ENCODE measurements at places on chromosomes 7 and 10.

DNA sequence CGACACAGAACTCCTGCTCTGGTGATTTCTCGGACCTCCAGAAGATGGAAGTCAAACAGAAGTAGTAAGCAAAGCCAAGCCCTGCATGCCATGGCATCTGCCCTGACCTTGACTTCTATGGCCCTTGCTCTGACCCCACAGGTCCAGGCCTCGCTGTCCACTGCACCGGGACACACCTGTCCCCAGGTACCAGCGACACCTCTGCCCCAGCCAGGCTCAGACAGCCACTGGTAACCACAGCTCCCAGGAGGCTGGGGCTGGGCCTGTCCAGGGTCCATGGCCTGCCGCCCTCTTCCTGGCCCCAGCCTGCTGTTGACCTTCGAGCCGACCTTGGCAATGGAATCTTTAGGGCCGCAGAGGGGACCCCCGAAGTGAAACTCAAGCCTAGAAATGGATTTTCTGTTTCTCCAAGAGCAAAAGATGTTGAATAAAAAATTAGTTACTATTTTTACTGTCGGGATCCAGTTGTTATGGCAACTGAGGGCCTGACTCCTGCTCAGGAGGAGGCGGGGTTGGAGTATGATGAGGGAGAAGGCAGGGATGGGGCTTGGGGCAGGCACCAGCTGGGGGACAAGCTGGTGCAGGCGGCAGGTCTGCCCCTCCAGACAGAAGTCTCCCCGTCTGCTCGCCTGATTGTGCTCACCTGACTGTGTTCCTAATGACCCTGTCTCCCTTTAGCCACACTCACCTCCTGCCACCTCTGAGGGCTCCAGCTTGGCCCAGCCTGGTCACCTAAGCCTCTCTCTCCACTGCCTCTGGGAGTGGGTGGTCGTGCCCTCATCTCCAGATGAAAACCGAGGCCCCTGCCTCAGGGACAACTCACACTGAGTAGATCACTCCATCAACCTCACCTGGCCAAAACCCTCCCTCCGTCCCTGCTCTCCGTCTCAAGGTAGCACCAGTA lies 4.1 kb upstream of the MMD2 start:
- DNase-seq, result no peak

GRCh38 chr7:155310425-155311114 lies 12.9 kb downstream of the INSIG1 start:
- no peak for DNase-seq

GRCh38 chr7:156764016-156764669 lies 123.6 kb downstream of the RNF32 start:
- DNase-seq, result peak; percentile 36

DNA sequence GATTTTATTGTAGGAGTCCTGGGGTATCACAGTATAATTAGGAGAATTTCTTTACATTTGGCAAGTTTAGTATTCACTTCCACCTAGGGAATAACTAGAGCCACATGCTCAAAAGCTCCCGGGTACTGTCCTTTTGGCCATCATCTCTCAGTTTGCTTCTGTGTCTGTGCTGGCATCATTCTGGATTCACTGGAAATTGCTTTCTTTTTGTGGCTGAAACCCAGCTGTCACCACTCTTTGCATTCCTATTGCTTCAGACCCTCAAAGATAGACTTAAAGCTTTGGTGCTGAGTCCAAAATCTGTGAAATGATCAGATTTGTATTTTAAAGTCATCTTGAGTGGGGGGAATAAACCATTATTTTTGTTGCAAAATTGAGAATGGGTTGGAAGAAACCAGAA lies 8.9 kb downstream of the SDK1 start:
- DNase-seq, result no peak

DNA sequence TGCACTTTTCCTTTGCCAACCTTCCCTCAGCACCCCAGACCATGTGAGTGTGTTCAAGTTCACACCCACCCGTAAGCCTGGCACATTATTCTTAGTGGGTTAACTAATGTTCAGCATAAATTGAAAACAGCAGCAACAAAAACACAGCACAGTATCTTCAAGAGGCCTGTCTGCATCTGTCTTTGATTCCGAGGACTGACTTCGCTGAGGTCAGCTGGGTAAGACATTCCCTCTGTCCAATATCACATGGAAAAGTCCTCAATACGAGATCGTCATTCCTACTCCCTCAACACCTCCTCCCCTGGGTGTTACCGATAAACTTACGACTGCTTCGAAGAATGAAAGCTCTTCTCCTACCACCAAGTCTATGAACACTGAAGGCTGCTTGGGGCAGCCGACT lies 218.8 kb downstream of the SFMBT2 start:
- DNase-seq, result no peak

- no peak for DNase-seq
These were observed 420.7 kb upstream of the LRRTM3 start for GRCh38 chr10:66505003-66505657.

DNA sequence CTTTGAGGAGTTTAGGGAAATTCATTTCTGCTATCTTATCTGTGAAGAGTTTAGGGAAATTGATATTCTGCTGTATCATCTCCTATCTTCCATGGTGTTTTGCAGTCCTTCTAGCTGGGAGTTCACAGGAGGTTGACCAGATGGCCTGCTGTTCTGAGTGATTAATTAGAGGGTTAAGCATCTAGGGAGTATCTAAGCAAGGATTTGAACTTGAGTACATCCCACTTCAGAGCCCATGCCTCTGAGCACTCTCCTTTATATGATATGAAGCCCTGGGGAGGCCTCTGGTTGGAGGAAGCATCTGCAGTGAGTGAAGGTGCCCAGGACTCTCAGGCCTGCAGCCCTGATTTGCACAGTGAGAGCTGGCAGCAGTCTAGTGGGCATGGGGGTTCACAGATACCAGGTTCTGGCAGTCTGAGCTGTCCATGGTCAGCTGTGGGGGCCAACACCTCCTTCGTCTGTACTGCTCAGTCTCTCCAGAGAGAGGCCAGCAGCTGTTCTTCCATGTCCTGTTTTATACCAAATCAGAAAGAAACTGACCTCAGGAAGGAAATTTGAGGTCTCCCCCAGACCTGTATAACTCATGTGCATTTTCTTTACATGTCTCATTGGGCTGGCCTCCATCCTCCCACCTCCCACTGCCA lies 156.9 kb downstream of the PLCE1 start:
- DNase-seq, result no peak

- no peak for DNase-seq
These were observed 45.5 kb upstream of the KIAA1217 start for GRCh38 chr10:24163485-24163884.

DNA sequence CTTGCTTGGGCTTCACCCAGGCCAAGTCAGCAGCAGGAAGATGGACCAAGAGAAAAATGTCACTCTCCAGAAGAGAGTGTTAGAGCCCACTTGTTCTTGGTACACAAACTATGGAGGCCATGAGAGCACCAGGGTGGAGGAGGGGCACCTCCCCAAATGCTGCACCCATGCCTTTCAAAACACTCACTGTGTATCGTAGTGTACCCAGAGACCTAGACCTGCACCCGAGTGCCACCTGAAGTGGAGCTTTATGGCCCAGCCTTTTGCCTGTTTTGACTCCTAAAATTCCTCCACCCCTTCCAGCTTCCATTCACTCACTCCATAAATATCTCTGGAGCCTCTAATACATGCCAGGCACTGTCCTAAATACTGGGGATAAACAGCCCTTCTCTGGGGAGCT lies 5.0 kb downstream of the SFTPD start:
- no peak for DNase-seq

GRCh38 chr7:35374858-35375257 lies 121.0 kb upstream of the TBX20 start:
- DNase-seq, result no peak

GRCh38 chr7:72023926-72024325 lies 388.2 kb downstream of the CALN1 start:
- DNase-seq, result no peak

DNA sequence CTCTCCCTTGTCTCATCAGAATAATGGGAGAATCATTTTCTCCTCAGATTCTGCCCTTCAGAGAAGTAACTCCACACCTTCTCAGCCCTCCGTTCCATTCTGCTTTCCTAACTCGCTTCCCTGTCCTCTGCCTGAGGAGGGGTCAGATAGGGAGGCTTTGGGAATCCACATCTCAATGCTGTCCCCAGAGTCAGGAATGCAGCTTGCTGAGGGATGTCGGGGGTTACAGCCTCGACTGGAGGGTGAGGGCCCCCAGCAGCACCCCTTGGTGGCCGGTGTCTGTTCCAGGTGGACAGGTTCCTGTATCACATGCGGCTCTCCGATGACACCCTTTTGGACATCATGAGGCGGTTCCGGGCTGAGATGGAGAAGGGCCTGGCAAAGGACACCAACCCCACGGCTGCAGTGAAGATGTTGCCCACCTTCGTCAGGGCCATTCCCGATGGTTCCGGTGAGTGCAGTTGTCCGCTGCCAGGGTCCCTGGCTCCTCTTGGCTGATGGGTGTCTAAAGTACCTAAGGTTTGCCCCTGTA lies 6.9 kb downstream of the HKDC1 start:
- DNase-seq, result no peak

DNA sequence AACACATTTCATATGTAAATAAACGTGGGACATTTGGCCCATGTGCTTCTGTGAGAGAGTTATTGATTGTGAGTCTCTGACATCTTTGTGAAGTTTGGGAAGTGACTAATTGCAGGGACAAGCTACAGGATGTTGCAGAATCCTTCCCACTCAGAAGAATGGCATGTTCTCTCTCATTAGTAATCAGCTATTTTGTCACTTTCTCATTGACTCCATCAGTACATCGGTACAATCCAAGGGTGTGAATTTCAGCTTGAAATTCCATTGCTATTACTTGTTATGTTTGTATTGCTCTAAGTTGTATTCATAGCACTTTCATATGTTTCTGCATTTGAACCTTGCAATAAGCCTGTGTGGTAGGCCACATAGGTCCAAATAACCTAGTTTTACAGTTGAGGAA lies 100.0 kb upstream of the KCNMA1 start:
- no peak for DNase-seq

- peak; percentile 98 for DNase-seq
These were observed 135.3 kb downstream of the KIAA1217 start for GRCh38 chr10:24344279-24344678.

DNA sequence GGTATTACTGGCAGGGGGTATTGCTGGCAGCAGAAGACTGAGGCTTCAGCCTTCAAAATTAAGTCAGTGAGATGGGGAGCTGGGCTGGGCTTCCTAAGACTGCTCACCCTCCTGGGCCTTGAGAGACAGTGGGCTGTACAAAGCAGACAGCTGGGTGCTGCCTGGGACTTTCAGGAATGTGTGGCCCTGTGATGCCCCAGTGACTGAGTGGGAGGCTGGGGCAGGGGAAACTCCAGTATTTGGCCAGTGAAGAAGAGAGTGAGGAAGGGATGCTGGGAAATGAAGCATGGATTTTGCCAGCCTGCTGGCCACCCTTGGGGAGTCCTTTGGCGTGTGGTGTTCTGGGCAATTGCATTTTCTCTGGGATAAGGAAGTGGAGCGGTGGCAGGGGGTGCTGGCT lies 442 bp downstream of the ANKRD2 start:
- no peak for DNase-seq

DNA sequence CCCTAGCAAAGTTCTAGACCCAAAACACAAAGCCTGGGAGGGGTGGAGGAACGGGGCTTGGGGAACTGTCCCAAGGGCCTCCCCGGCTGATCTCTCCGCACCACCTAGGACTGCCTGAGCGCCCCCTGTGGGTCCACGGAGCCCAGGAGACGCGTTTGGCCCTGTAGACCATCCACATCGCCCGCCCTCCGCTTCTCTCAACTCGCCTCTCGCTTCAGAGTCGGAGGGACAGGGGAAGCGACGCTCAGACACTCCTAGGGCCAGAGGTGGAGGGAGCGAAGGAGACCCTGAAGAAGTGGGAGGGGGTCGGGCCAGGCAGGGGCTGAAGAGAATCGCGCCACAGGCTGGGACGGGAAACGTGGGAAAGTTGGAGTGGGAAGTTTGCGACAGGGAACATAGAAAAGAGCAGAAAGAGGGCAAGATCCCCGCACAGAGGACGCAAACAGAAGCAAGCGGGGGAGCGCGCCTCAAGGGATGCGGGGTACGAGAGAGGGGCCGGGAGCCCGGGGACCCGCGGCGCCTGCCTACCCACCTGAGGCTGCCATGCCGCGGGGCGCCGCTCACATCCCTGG lies 378 bp downstream of the PIK3AP1 start:
- DNase-seq, result no peak

- no peak for DNase-seq
These were observed 1206.2 kb downstream of the GATA3 start for GRCh38 chr10:9260690-9261089.

GRCh38 chr7:36533717-36534116 lies 144.1 kb downstream of the ANLN start:
- no peak for DNase-seq

DNA sequence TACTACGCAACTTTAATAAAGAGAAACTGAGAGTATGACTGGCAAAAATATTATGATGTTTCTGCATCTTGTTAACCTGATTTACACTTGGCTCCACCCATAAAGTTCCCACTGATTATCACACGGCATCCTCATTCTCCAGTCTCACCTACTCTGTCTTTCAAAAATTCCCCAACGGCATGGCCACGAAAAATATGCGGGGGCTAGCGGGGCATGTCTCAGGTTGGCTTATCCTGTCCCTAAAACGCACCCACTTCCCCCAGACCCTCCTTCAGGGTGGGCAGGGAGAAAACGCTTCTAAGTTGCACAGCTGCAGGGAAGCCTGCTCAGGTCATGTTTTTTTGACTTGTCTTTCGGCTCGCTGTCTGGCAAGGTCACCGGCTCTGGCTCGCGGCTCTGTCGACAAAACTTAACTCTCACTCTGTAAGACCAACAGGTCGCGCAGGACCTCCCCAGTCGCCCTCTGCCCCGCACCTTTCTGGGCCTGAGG lies 3.8 kb downstream of the CDK6 start:
- DNase-seq, result no peak

GRCh38 chr10:101172741-101173140 lies 41.6 kb downstream of the TLX1 start:
- DNase-seq, result no peak

DNA sequence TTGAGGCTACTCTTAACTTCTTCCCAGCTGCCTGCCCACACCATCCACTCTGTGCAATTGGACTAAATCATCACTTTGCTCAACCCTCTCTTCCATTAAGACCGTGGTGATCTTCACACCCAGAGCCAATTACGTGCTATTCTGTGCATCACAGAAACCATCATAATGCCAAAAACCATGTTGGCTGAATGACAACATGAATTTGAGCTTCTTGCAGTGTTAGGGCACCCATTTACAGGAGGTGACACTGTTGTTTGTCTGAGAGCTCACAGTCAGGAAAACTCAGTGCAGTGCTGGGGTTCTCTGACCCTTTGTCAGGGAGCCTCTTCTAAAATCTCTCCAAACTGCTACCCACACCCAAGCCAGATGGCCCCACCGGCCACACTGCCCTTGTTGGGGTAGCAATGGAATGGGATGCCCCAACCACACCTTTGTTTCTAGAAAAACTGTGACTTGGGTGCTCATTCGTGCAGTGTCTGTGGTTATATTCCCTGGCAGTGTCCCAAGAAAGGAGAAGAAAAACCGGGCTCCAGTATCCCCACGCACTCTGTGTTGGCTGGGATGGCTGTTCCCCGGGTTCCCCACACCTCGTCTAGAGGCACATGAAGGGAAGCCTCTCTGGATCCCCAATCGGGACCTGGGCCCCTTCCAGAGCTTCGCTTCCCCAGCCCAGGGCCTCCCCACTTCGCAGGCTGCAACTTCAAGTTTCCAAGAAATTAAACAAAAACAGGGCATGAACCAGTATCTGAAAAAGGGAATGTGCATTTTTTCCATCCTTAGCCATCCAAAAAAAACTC lies 2.0 kb upstream of the TNS3 start:
- no peak for DNase-seq

- no peak for DNase-seq
These were observed 266 bp upstream of the MDFIC start for GRCh38 chr7:114921631-114922025.
